ENCODE measurements at places on chromosomes 11 and 22.

DNA sequence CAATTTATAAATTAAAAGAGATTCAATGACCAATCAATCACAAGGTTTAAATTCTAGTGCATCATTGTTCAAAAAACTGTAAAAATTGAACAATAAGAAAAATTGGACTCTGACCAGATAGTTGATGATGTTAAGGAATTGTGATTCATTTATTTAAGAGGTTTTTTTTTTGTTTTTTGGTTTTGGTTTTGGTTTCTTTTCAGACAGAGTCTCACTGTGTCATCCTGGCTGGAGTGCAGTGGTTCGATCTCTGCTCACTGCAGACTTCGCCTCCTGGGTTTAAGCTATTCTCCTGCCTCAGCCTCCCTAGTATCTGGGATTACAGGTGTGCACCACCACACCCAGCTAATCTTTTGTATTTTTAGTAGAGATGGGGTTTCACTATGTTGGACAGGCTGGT lies 17.1 kb upstream of the EIF3M start:
- no peak for DNase-seq

- no peak for DNase-seq
Observed at GRCh38 chr11:102138670-102139069, 28.4 kb downstream of the YAP1 start.

DNA sequence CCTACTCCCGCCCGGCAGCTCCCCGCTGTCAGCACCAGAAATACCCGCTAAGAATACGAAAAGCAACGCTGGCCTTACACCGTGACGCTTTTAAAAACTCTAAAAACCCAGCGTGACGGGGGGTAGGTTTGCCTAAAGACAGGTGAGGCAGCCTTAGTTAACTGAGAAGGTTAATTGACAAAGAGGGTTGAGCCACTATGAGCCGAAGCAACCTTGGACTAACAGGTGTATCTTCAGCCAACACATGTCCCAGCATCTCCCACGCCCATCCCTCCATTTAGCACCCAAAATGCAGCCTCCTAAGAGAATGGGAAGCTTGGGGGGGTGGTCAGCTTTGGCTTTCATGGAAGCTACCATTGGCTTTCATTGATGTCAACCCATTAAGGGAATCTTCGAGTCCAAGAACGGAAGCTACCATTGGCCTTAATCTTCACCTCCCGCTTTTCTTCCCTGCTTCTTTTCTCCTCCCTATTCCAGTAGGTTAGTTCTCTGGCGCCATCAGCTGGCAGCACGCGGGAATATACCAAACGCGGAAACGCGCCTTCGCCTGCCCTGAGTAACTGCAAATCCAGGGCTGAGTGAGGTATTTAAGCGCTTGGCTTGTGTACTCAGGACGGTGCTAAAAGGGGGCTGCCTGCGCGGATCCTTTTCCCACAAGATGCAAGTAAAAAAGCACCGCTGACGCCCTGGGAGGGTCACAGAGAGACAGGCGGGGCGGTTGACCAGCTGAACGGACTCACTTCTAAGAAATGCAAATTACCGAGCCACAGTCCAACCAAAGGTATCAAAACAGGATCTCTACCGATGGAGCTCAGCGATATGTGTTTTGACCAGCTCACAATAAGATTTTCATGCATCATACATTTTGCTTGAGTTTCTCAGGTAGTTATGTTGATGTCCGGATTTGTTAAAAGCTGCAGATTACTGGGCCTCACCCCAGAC lies 38.5 kb upstream of the GLYATL1 start:
- no peak for DNase-seq

GRCh38 chr11:125201525-125202141 lies 37.1 kb downstream of the PKNOX2 start:
- DNase-seq, result no peak

DNA sequence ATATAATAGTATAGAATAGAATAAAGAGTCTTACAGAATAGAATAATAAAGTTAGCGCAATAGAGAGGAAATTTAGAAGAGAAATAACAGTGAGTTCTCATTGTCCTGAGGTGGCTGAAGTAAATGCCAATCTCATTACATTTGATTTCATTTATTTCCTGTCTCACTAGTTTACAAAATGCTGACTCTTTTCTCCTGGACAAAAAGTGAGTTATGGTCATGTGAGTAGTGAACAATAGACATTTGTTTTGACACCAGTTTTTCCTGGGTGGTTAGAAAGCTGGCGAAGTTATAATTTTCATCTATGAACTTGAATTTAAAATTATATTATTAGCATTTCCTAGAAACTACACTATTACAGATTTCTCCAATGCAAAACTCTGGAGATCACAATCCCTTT lies 143.7 kb downstream of the TYR start:
- DNase-seq, result no peak

GRCh38 chr22:25475257-25476022 lies 89.0 kb upstream of the GRK3 start:
- DNase-seq, result no peak

GRCh38 chr11:14095882-14096281 lies 133.4 kb downstream of the SPON1 start:
- DNase-seq, result no peak

- no peak for DNase-seq
Observed at GRCh38 chr11:34651551-34651950, 30.7 kb downstream of the EHF start.

DNA sequence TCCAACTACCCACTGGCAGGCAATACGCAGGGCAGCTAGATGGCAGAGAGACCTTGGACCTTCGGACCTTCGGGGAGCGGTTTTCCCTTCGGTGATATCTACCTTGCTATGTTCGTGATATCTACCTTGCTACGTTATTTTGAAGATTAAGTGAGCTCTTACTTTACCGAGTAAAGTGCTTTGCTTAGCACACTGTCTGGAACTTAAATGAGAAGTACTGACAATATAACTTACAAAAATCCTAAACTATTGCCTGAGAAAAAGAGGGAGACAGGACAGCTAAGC lies 1.0 kb upstream of the PRDM10 start:
- no peak for DNase-seq

DNA sequence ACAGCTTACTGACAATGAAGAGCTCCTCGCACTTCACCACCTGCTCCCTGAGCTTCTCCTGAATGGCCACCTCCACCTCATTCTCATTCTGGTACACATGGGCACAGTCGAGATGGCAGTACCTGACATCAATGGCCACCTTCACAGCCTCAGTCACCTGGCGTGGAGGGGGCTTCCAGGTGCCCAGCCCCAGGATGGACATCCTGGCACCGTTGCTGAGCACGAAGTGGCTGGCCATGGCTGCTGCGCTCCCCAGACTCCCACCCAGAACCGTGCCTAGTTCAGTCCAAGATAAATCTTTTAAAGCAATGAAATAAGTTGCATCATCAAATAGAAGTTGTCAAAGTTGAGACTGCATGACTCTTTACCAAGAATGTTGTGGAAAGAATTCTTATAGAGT lies 128.1 kb upstream of the SOX6 start:
- no peak for DNase-seq

DNA sequence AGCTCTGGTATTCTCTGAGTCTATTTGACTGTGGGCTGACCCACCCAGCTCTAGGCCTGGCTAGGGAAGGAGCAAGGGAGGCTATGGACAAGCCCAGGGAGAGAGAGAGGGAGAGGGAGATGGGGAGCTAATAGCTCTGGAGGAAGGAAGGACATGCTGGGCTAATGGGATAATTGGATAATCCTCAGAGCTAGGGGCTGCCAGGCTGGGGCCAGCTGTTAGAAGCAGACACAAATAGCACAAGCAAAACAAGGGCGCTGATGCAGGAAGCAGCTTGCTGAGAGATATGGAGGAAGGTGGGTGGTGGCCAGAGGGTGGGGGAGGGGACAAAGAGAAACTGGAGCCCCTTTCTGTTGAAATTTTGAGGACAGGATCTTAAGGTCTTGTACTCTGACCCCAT lies 23.2 kb downstream of the ADORA2A start:
- no peak for DNase-seq

GRCh38 chr11:11843211-11843621 lies 1.4 kb downstream of the USP47 start:
- no peak for DNase-seq

GRCh38 chr11:442611-443081 lies 835 bp upstream of the ANO9 start:
- DNase-seq, result no peak

GRCh38 chr11:79062814-79063762 lies 377.7 kb downstream of the TENM4 start:
- no peak for DNase-seq

- no peak for DNase-seq
Observed at GRCh38 chr22:46111645-46112306, 38.5 kb upstream of the PPARA start.

DNA sequence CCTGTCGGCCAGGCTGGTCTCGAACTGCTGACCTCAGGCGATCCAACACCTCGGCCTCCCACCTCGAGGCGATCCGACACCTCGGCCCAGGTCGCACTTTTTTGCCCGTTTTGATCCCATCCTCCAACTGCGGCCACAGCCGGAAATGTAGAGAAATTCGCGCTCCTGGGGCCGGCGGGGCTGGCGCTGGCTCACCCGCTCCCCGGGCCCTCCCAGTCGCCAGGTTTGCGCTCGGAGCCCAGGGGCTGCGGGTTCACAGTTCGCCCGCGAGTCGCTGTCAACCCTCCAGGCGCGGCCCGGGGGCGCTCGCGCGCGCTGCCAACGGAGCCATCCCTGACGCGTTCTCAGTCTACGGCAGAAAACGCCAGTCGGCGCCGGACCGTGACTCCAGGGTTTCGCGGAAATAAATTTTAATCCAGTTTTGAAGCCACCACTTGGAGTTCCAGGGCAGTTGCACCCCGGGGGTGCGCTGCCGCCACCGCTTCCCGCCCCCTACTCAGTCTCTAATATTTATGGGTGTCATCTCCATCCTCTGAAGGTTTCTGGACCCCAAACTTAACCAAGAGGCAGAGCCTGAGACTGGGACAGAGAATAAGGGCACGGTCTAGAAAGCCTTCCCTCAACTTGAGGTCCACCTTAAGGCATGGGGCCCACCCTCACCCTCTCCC lies 1.5 kb upstream of the KLHDC7B start:
- DNase-seq, result peak; percentile 50

DNA sequence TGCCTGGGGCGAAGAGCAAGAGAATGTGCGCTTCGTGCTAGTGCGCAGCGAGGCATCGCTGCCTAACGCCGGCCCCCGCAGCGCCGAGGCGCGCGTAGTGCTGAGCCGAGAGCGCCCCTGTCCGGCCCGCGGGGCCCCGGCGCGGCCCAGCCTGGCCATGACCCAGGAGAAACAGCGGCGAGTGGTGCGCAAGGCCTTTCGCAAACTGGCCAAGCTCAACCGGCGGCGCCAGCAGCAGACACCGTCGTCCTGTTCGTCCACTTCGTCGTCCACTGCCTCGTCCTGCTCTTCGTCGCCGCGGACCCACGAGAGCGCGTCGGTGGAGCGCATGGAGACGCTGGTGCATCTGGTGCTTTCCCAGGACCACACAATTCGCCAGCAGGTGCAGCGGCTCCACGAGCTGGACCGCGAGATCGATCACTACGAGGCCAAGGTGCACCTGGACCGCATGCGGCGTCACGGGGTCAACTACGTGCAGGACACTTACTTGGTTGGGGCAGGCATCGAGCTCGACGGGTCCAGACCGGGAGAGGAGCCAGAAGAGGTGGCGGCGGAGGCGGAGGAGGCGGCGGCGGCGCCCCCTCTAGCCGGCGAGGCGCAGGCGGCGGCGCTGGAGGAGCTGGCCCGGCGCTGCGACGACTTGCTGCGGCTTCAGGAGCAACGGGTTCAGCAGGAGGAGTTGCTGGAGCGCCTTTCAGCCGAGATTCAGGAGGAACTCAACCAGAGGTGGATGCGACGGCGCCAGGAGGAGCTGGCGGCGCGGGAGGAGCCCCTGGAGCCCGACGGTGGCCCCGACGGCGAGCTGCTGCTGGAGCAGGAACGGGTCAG lies 1.0 kb downstream of the RASSF10 start:
- no peak for DNase-seq

DNA sequence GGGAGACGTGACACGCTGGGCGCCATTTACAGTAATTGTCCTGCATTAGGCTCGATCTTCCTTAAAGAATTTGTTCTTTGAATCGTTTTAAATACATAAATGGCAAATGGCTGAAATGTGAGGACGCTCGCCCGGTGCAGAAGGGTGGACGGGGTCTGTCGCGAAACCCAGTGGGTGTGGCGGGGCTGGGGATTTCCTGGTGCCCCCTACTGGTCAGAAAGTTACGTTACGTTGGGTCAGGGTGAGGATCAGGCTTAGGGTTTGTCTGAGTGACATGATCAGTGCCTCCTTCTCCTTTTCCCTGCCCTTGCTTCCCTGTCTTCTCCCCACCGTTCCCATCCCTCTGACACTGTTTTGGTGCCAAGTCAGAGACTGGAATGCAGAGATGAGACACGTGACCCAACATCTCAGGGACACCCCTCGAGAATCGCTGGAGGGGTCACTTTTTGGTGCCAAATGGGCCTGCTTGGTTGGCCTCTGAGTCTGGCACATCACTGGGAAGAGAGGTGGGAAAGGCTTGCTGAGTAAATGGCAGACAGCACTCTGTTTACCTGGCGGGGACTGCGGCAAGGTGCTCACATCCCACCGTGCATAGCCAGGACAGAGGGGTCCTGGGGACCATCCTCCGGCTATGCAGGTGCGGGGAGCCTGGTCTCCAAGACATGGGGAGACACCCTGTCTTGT lies 1107.6 kb downstream of the BRD1 start:
- no peak for DNase-seq

GRCh38 chr11:34245041-34245440 lies 112.8 kb downstream of the ABTB2 start:
- DNase-seq, result no peak

DNA sequence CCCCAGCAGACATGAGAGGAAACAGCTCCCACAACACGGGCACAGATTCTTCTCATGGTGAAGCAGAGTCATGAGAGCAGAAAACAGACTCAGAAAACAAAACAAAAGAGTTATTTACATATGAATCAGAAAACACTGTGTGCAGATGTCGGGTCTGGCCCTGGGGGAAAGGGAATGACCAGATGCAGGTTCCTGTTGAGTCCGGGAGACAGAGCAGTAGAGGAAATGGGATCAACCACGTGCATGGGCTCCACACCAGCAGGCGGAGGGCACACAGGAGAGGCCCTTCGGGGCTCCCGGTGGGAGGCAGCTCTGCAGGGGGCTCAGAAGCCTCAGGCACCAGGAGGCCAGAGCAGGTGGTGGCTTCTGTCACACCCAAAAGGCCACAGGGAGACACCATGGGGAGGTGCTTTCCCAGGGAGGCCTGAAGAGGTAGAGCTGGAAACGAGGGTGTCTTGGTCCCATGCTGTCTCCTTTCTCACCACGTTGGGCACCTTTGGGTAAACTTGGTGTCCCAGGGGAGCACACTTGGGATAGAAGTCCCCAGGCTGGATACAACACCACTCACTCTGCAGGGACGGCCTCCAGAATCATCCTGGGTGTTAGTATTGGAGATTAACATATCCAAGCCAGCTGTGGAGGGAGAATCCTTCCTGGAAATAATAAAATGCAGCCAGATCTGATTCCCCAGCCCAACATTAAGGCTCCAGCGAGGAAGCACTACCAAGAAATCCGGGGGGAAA lies 764.7 kb downstream of the BRD1 start:
- no peak for DNase-seq

- no peak for DNase-seq
Observed at GRCh38 chr11:3052109-3052479, 5.1 kb downstream of the CARS1 start.

- DNase-seq, result no peak
Observed at GRCh38 chr11:65764434-65764833, 16.3 kb downstream of the AP5B1 start.

- DNase-seq, result no peak
Observed at GRCh38 chr22:45181766-45182165, 18.0 kb downstream of the NUP50 start.

Measured in activated naive CD4-positive, alpha-beta T cell (primary cell).